ENCODE measurements at places on chromosomes 2 and 18.
A peak's percentile ranks its signal among the peaks of the same experiment; 100 is the strongest.

DNA sequence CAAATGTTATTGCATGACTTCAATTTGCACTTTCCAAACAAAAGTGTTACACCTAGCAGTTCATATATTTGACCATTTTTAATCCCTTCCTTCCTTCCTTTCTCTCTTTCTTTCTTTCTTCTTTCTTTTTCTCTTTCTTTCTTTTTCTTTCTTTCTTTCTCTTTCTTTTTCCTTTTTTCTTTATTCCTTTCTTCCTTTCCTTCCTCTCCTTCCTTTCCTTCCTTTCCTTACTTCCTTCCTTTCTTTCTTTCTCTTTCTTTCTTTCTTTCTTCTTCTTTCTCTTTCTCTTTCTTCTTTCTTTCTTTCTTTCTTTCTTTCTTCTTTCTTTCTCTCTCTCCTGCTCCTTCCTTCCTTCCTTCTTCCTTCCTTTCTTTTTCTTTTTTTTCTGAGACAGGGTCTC, 146.7 kb upstream of the ALKAL2 start:
- DNase-seq = no peak

DNA sequence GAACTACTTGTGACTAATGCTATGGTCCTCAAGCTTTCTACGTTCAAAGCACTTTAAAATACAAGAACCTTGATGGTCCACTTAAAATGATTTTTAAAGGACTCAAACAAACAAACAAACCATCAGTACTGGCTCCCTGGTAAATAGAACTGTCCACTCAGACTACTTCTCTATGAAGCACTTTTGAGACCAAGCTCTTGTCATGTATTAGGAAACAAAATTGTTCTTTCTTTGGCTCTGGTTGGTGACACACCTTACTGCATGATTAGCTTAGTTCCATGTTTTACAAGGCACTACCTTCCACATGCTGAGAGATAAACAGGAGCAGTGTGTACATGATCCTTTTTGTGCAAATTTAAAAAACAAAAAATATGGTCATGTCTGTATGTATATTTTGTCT, 19.7 kb downstream of the DARS1 start:
- no peak for DNase-seq

GRCh38 chr2:72222829-72223564, 75.3 kb upstream of the CYP26B1 start:
- peak; percentile 18 for DNase-seq

DNA sequence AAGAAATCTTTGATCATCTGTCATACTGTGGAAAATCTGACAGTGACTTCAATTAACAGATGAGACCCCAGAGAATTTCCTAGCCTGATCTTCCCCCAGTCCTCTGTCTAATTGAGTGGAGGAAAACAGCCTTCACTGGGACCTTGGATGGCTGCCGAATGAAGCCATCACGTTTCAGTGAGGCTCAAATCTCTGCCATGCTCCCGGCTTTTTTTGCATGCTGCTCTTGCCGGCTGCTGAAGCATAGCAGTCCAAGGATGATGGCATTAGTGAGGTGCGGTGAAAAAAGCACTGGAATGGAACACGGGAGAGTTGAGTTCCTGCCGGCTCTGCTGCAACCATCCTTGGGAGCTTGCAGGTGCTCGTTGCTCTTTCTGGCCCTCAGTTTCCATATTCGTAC, 430.5 kb downstream of the SLC4A3 start:
- no peak for DNase-seq

GRCh38 chr18:40949114-40949950, 1005.7 kb upstream of the PIK3C3 start:
- no peak for DNase-seq

DNA sequence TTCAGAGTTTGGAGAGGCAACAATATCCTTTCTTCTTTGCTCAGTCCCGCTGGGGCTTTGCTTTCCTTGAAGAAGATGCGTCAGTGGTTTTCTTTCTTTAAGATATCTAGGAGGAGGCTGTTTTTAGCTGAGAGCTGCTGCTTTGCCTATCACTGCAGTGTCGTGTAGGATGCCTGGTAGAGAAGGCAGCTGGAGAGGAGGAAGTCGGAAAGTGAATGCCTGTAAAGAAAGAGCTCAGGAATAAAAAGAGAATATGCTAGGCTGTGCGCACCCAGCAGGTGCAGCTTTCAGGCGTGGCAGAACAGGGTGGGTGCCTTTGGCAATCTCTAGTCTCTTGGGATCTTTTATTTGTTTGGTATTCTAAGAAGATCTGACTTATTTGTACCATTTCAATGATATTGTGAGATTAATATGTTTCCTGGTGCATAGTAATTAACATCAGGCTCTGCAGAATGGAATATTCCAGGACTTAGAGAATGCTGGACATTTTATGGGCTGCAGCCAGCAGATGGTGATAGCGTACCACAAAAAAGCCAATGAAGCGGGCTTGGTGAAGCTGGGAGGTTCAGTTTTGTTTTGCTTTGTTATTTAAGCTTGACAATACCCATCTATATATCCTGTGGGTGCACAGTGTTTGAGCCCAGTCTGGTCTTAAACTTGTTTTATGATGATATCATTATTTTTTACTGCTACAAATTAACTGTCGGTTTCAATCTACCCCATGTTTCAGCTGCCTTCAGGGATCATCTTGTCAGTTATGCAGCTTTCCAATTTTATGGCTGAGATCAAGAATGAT, 34.9 kb downstream of the CAVIN2 start:
- peak; percentile 16 for DNase-seq

GRCh38 chr2:11842336-11842735, 95.9 kb downstream of the LPIN1 start:
- no peak for DNase-seq

DNA sequence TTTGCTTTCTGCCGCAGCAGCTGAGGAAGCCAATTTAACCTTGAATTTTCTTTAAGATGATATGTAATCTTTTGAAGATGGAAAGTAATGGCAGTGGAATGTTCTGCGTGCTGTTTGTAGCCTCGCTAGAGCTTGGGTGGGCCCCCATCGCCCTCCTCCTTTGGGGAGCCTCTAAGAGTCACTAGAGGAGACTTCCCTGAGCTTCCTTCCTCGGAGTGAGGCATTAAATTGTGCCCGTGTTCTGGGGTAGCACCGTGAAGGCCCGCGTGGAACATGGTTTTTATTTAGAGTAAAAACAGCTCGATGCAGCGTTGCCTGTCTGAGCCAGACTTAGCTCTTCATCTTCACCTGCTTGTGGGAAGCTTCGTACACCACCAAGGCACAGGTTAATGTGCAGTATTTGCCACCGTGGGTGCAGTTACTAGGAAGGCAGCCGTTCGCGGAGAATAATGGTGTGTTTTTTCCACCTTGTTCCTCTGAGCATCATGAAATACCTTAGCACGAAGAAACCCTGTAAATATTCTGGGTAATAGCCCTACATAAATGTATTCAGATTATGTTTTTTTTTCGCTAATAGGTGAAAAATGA, 38.5 kb downstream of the NCK2 start:
- no peak for DNase-seq

- DNase-seq = no peak
Measured at GRCh38 chr2:191430476-191430875, 185.3 kb downstream of the MYO1B start.

DNA sequence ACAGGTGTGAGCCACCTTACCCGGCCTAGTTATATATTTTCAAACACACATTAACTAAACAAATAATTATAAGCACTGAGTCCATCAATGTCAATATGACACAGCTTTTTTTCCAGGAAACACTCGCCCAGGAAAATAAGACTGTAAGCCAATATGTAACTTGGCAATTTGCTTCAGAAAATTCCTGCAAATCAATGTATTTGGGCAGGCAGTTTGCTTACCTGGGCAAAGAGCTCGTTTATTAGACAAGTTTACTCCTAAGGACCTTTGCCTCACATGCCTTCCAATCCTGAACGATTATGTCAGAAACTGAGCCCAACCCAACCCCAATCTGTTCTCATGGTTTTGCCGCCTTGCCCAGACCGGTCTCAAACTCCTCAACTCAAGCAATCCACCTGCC, 34.7 kb upstream of the NDUFV2 start:
- no peak for DNase-seq

DNA sequence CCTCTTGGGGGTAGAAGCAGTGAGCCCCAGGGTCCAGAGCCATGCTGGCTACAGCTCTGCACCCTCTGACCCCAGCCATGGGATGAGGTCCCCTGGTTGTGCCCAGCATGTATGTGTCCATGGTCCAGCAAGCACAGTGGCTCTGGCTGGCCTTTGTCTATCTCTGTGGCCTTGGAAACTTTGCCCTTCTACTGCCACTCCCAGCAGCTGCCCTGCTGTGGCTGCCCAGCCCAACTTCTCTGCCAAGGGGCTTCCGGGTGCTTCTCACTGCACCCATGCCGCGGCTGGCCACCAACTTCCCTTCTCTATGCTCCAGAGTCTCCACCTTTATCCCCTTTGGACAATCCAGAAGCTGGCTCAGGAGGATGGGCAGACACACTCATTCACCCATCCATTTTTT, 18.8 kb downstream of the TMEM185B start:
- no peak for DNase-seq

DNA sequence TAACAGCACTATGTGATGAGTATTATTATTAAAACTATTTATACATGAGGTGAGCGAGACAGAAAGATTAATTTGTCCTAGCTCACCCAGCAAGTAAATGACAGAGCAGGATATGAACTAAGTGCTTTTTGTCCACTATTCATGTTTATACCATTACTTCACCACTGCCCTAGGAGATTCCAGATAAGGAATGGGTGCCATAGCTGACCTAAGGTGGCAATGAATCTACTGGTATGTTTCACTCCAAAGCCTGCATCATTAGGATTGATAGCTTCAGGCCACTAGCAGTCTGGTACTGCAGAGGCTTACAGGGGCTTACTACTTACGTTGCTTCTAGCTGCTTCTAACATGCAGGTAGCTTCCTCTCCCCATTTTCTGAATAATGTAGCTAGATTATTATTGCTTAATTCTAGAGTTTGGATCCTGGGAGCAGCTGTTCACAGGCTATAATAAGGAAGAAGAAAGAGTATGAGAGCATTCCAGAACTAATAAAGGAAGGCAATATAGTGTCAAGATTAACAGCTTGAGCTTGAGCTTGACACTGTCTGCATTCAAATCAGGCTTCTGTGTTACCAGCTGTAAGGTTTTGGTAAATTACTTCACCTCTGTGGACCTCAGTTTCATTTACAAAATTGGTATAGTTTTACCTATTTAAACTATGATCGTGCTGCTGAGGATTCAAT, 153.7 kb downstream of the GALNT3 start:
- DNase-seq = no peak

- DNase-seq = no peak
Measured at GRCh38 chr2:19364014-19364413, 5.6 kb upstream of the OSR1 start.

DNA sequence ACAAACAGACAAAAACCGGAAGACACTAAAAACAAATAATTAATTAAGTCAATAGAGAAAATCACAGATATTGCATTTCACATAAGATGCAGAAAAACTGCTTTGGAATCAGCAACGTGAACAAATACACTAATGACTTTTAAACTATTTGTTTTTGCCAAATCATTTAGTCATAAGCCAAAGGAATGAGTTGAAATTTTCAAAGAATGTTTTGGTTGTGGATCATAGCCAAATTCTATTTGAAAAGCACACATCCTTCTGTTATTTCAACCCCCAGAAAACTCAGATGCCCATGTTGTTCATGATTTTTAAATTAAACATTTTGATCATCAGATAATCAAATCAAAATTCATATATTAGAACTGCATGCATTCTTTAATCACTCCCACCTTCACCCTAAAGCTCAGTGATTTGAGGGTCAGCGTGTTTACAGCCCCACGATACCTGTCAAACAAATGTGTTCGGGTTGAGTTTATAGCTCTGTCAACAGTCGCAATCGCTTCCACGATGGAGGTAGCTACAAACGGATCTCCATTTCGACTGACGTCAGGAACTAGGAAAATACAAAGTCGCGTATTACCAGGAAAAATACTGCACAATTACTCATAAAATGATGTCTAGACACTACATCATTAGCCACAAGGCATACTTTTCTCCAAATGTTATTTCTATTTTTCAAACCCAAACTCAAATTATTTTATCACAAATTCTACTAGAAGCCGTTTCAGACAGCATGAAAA, 90.2 kb downstream of the PXDN start:
- peak; percentile 18 for DNase-seq

DNA sequence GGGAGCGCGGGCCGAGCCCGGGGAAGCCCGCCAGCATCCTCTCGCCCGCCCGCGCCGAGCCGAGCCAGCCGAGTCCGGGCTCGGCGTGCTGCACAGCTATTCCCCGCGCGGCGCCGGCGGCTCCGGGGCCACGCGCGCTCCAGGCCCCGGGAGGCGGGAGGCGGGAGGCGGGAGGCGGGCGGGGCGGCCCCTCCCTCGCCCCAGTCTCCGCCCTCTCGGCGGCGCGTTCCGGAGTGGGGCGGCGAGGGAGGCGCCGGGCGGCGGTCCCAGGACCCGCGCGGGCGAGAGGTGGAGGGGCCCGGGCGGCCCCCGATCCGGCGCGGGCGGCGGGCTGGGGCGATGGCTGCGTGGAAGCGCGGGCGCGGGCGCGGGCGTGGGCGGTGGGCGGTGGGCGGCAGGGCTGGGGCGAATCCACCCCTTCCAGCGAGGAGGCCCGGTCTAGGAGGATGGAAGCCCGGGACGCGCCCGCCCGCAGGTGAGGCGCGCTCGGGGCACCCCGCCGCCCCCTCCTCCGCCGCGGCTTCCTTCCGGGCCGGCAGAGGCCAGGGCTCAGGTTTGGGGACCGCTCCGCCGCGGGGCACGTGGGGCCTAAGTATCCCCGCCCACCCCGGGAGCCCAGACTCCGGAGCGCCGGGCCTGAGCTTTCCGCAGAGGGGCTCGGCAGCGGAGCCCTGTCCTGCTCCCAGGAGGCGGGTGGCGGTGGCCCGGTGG, at the start of gene ADCY3:
TSS of gene ADCY3 (minus strand) at position 140 of the 711 bp plus-strand sequence. CDS start 1,250 bp downstream, outside the sequence.
- no peak for DNase-seq

DNA sequence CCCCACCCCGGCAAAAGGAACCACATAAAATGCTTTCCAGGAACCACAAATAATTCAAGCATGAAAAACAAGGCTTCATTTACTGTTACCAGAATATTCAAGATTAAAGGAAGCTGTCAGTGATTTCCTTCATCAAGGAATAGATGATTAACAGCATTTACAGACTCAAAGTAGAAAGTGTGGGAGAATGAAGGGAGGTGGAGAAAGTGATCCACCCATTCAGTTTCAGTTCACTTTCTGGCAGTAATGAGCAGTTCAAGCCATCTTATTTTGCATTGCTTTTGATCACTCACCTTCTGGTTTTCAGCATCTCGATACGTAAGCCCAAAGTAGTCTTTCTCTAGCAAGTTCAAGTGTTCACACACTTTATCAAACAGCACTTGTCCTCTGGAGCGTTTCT, 99.0 kb downstream of the EPB41L3 start:
- DNase-seq = no peak

DNA sequence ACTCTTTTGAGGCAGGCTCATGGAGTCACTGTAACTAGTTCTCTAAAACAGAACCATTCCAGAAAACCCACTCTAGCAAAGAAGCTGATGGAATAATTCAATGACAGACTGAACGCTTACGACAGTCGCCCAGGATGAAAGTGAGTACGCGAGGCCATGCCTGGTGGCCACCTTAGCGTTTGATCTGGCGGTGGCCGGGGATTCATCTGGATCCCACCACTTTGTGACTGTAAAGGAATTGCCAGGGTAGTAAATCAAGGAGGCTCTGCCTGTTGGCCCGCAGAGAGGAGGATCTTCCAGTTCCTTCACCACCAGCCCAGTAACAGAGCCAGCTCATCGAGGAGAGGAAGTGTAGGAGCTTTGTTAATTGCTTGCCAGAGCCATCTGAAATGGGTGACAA, 34.6 kb downstream of the GREB1 start:
- DNase-seq = no peak

All from amniotic stem cell (primary cell).